ENCODE measurements at places on chromosomes 7 and 10.

GRCh38 chr10:125797994-125798662 is 22.5 kb upstream of the MMP21 start:
- no peak for DNase-seq

DNA sequence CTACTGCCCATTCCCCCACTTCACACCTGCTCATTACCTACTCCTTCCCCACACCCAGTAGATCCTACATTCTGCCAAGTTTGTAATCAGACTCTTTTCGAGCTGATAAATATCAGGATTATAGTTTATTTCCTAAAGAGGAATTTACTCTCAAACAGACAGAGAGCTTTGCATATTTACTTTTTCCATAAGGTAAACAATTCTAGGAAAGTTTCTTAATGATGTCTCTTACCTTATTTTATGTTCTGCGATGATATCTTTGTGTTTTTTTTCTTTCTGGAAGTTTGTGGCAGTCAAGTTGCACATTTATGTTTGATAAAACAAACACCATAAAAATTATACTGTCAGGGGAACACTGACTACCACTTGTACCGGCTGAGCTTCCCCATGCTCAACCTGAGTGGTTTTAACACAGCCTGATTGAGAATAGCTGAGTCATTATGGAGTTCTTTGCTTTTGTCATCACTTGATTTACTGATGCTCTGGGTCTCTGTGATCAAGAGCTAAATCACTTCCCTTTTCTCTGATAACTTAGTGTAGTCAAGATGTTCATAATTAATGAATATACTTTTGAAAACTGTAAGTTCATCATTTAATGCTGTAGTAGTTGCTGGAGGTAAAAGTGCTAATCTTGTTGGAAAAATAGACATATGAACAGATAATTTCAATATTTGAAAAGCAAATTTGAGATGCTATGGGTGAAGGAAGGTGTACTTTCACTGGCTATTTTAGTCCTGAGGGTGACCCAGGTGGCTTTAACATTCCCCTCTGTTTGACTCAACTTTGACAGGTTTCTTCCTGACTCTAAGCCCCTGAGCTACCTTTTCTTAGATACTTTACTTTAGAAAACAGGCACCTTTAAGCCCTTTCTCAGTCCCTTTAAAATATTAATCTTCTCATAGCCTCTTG is 1034.5 kb upstream of the LRRTM3 start:
- no peak for DNase-seq

GRCh38 chr7:103307503-103308231 is 10.4 kb downstream of the PMPCB start:
- no peak for DNase-seq

DNA sequence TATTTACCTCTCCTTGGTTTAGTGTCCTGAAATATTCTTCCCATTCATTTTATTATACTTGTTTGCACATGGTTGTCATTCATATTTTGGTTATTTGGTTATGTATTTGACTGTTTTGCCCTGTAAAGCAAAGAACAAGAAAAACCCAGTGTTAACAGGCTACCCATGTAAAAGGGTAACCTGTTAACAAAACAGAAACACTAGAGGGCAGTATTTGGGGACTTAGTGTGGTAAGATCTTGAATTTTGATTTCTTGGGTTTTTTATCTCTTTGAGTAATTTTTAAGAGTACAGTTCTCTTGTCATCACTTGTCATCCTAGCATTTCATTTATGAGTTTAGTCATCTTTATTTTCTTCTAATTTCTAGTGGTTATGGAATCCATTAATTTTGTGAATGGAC is 51.3 kb downstream of the POLL start:
- no peak for DNase-seq

DNA sequence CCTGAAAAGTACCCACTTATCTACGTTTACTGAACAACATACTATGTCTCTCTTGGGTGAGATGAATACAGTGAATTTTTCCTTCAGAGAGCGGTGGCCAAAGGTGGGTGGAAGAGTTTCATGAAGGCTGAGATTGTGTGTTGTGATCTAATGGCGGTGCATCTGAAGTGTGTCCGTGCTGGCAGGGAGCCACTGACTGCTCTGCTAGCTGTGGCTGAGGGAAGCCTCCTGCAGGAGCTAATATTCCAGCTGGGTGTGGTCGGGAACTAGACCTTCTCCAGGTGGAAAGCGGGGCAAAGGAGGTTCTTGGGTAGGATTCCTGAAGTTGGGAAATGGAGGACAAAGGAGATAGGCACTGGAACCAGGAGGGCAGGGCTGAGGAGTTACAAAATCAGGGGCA is 69.2 kb upstream of the GRB10 start:
- DNase-seq: no peak

- DNase-seq: no peak
These were observed 76.3 kb upstream of the PRKAR2B start for GRCh38 chr7:106968160-106968559.

- no peak for DNase-seq
These were observed 14.0 kb upstream of the ZNF273 start for GRCh38 chr7:64888901-64889685.

DNA sequence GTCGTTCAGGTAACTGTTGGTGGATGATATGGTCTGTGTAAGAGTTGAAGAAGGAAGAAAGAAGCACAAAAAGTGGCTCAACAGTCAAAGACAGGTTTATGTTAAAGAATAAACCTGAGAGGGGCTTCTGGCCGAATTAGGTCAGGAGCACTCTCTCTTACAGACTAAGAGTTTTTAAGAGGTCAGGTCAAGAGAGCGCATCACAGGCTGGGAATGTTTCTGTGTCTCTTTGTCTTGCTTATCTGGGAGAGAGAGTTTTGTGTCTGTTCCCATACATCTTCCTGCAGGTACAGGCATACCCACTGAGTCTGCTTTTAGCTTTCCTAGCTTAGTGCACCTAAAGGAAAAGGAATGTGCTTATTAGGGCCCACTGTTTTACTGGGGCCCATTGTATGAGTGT is 22.2 kb upstream of the PRPF18 start:
- DNase-seq: no peak

DNA sequence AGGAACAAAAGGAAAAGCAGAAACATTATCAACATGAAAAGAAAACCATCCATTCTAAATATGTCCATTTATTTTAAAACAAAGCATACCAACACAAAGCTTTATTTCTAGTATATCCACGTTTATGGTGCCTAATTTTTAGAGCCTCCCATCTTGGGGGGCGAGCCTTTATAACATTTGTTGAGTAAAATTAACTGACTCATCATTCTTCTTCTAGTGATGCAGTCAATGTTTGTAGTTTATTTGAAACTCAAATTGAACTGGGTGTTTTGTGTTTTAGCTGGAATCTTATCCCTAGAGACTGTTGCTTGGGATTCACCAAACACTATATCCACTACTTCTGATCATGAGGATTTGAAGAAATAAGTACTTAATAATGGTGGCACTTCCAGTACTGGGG is 366.4 kb upstream of the NPVF start:
- DNase-seq: no peak

GRCh38 chr7:123282181-123282580 is 82.4 kb upstream of the SLC13A1 start:
- DNase-seq: no peak

- no peak for DNase-seq
These were observed 146.8 kb upstream of the SLC26A5 start for GRCh38 chr7:103592844-103593243.

- DNase-seq: no peak
These were observed 217.0 kb downstream of the MAGI2 start for GRCh38 chr7:79236352-79237028.

All from stimulated activated CD8-positive, alpha-beta memory T cell treated with anti-CD3 and anti-CD28 coated beads, Interleukin-7, amount 100 ng/mL, for 24 hours (primary cell).